ENCODE measurements at places on chromosomes 1 and 21.

- no peak for DNase-seq
Measured at GRCh38 chr1:216024546-216024945, 398.7 kb downstream of the USH2A start.

DNA sequence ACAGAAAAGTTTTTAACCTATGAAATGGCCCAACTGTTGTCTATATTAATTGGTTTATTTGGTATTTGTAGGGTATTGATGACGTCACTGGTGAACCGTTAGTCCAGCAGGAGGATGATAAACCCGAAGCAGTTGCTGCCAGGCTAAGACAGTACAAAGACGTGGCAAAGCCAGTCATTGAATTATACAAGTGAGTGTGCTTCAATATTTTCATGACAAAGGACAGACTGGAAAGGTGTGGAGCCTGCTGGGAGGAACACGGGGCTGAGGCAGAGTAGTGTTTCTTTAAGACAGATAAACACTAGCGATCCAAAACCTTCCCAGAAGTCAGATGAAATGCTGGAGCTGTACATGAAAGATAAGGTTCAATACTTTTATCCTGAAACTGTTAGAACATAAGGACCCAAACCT is 76.7 kb downstream of the AK4 start:
- no peak for DNase-seq

DNA sequence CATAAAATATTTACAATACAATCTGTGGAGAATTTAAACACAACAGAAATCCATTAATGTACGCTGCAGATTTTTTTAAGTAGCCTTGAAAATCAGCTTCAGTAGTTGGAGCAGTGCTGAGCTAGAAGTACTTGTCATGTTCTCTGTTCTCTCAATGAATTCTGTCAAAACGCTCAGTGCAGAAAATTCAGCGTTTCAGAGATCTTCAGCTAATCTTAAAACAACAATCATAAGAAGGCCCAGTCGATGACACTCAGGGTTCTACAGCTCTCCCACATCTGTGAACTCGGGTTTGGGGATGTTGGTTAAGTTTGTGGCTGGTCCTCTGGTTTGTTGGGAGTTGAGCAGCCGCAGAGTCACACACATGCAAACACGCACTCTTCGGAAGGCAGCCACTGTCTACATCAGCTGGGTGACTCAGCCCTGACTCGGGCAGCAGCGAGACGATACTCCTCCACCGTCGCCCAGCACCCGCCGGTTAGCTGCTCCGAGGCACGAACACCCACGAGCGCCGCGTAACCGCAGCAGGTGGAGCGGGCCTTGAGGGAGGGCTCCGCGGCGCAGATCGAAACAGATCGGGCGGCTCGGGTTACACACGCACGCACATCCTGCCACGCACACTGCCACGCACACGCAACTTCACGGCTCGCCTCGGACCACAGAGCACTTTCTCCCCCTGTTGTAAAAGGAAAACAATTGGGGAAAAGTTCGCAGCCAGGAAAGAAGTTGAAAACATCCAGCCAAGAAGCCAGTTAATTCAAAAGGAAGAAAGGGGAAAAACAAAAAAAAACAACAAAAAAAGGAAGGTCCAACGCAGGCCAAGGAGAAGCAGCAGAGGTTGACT is 161.2 kb downstream of the RUNX1 start:
- DNase-seq = peak; percentile 87

GRCh38 chr1:228735871-228736586 is 750 bp downstream of the RHOU start:
- DNase-seq = peak; percentile 19

DNA sequence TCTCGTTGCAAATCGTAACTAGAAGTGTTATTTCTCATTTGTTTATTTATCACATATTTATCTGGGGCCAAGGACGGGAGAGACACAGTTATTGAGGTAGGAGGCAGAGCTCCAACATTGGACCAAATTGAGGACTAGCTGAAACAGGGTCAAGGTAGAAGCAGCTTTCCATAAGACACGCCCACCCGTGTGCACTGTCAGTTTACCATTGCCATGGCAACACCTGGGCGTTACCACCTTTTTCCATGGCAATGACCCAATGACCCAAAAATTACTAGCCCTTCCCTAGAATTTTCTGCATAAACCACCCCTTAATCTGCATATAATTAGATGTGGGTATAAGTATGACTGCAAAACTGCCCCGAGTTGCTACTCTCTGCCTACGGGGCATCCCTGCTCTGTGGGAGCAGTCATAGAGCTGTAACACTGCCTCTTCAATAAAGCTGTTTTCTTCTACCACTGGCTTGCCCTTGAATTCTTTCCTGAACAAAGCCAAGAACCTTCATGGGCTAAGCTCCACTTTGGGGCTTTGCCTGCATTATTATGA is 72.7 kb downstream of the FBXO2 start:
- DNase-seq = no peak

- DNase-seq = no peak
Measured at GRCh38 chr1:214393086-214393485, 112.1 kb downstream of the SMYD2 start.

GRCh38 chr1:230170622-230171021 is 103.6 kb downstream of the GALNT2 start:
- no peak for DNase-seq

- peak; percentile 49 for DNase-seq
Measured at GRCh38 chr1:25619101-25619890, 2.7 kb downstream of the MAN1C1 start.

DNA sequence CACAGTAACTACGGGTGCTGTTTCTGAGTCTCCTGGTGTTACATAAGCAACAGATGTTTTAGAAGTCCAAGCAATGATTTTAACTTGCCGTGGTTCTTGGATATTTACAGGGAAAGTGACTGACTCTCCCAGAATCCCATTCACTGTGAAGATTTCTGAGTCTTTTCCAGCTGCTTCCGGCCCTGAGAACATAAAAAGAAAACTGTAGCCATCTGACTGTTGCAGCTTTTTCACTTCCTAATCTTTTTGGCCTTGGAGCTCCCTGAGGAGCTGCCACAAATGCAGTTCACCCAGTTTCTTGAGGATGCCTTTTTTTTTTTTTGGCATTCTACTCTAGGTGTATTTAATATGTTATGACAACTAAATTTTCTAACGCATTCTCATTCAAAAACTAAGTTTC is 13.7 kb downstream of the CD84 start:
- DNase-seq = no peak

- DNase-seq = no peak
Measured at GRCh38 chr1:219322766-219323165, 149.1 kb downstream of the LYPLAL1 start.

- no peak for DNase-seq
Measured at GRCh38 chr1:14786109-14786675, 187.7 kb downstream of the KAZN start.

GRCh38 chr21:40827509-40827908 is 19.4 kb downstream of the DSCAM start:
- no peak for DNase-seq

GRCh38 chr1:151312411-151312810 is 14.8 kb downstream of the PI4KB start:
- no peak for DNase-seq

- DNase-seq = no peak
Measured at GRCh38 chr1:53539226-53539625, 80.0 kb downstream of the DMRTB1 start.

- DNase-seq = no peak
Measured at GRCh38 chr1:156461781-156462647, 38.6 kb downstream of the MEF2D start.
